ENCODE measurements at places on chromosomes 6 and 20.

GRCh38 chr6:134352786-134353480, 35.0 kb upstream of the SGK1 start:
- no peak overlapping the region for H3K27ac ChIP-seq
- no peak overlapping the region for H3K4me3 ChIP-seq
- no peak for DNase-seq
- no peaks in the 10 kb centered on the region for H3K4me1 ChIP-seq

- DNase-seq: peak; percentile 93
- peaks cover 16% of the 10 kb centered on the region for H3K4me1 ChIP-seq
- H3K27me3 ChIP-seq: no peaks in the 10 kb centered on the region
- H3K27ac ChIP-seq: peak overlapping the region; percentile 37
- no peak overlapping the region for H3K4me3 ChIP-seq
Observed at GRCh38 chr20:53939572-53940359, 130.6 kb downstream of the BCAS1 start.

- no peak overlapping the region for H3K27ac ChIP-seq
- no peaks in the 10 kb centered on the region for H3K36me3 ChIP-seq
- H3K4me1 ChIP-seq: no peaks in the 10 kb centered on the region
- DNase-seq: peak; percentile 65
Observed at GRCh38 chr20:32894026-32894483, 35.3 kb downstream of the EFCAB8 start.

- no peaks in the 10 kb centered on the region for H3K4me1 ChIP-seq
- no peaks in the 10 kb centered on the region for H3K27me3 ChIP-seq
- H3K27ac ChIP-seq: no peak overlapping the region
- H3K36me3 ChIP-seq: no peaks in the 10 kb centered on the region
- H3K4me3 ChIP-seq: no peak overlapping the region
Observed at GRCh38 chr6:121849477-121849876, 414.0 kb downstream of the GJA1 start.

- DNase-seq: no peak
- H3K36me3 ChIP-seq: no peaks in the 10 kb centered on the region
- H3K27ac ChIP-seq: no peak overlapping the region
- H3K4me3 ChIP-seq: no peak overlapping the region
Observed at GRCh38 chr6:57002197-57002596, 44.3 kb upstream of the KIAA1586 start.

GRCh38 chr20:33337531-33338165, 54.6 kb downstream of the BPIFB1 start:
- no peak overlapping the region for H3K27ac ChIP-seq
- no peak overlapping the region for H3K4me3 ChIP-seq
- no peak for DNase-seq
- no peaks in the 10 kb centered on the region for H3K36me3 ChIP-seq
- H3K4me1 ChIP-seq: no peaks in the 10 kb centered on the region

DNA sequence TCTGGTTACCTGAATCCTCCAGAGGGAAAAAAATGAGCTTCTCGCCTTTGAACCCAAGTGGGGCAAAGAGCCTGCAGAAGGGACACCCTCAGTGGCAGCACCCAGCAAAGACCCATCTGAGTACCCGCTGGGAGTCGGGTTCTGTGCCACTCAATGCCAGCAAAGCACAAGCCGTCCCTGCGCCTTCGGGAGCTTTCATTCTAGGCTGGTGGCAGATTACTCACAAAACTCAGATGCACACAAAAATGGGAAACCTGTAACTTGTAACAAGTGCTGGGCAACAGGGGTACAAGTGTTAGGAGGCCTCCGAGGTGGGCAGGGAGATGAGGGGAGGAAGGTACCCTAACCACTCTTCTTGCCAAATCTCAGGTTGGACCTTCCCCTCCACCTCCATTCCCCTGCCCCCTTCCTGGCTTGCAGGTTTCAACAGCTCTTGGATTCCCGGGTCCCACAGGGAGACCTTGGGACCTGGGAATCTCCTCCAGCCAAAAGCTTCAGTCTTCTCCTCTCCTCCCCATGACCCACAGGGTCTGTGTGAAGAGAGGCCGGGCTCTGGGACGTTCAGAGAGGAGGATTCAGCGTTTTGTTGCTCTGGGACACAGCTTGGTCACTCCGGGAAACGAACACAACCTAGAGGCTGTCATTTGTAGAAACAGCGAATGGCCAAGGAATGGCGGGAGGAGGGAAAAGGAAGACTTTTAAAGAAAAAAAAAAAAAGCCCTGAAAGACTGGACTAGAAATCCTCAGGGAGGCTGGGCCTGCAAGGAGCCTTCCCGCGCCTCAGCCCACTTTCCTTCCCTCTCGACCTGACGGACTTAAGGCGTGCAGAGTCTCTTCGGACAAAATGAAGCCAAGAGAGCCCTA, 1.2 kb upstream of the PARD6B start:
- peak overlapping the region; percentile 85 for H3K27ac ChIP-seq
- H3K36me3 ChIP-seq: no peaks in the 10 kb centered on the region
- H3K4me1 ChIP-seq: peaks cover 10% of the 10 kb centered on the region
- H3K27me3 ChIP-seq: no peaks in the 10 kb centered on the region
- H3K4me3 ChIP-seq: peak overlapping the region; percentile 87
- peak; percentile 24 for DNase-seq

- no peak for DNase-seq
- H3K4me3 ChIP-seq: no peak overlapping the region
- H3K4me1 ChIP-seq: no peaks in the 10 kb centered on the region
- no peaks in the 10 kb centered on the region for H3K27me3 ChIP-seq
- H3K36me3 ChIP-seq: no peaks in the 10 kb centered on the region
Observed at GRCh38 chr20:41300886-41301285, 16.6 kb downstream of the ZHX3 start.

DNA sequence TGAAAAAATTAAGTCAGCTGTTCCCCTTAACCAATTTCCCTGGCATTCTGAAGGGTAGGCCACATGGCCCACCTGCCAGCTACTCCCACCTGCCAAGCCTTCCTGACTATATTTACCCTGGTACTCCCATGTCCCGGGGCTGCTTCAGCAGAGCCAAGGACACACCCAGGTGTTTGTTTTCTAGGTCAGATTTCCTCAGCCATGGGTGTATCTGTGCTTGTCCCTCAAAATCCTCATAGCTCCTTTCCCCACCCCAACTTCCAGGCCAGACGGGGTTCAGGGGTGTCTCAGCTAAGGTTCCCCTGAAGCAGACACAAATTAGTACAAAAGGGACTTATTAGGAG, 139.4 kb upstream of the CDYL start:
- no peaks in the 10 kb centered on the region for H3K27me3 ChIP-seq
- DNase-seq: no peak
- H3K27ac ChIP-seq: no peak overlapping the region
- H3K4me3 ChIP-seq: no peak overlapping the region
- no peaks in the 10 kb centered on the region for H3K36me3 ChIP-seq

- no peak for DNase-seq
- no peak overlapping the region for H3K27ac ChIP-seq
- H3K4me3 ChIP-seq: no peak overlapping the region
- no peaks in the 10 kb centered on the region for H3K4me1 ChIP-seq
- H3K27me3 ChIP-seq: no peaks in the 10 kb centered on the region
Observed at GRCh38 chr6:27414996-27415395, 26.4 kb downstream of the ZNF391 start.

- no peaks in the 10 kb centered on the region for H3K36me3 ChIP-seq
- H3K4me1 ChIP-seq: no peaks in the 10 kb centered on the region
- no peak for DNase-seq
Observed at GRCh38 chr6:43931201-43931600, 161.2 kb downstream of the VEGFA start.

GRCh38 chr6:84061174-84061573, 27.6 kb downstream of the MRAP2 start:
- H3K4me3 ChIP-seq: no peak overlapping the region
- no peaks in the 10 kb centered on the region for H3K36me3 ChIP-seq
- H3K27ac ChIP-seq: no peak overlapping the region
- no peak for DNase-seq

GRCh38 chr6:83824388-83824801, 28.8 kb upstream of the RIPPLY2 start:
- no peaks in the 10 kb centered on the region for H3K36me3 ChIP-seq
- H3K27ac ChIP-seq: no peak overlapping the region
- H3K27me3 ChIP-seq: no peaks in the 10 kb centered on the region
- H3K4me1 ChIP-seq: no peaks in the 10 kb centered on the region

GRCh38 chr6:142648526-142648925, 296.4 kb downstream of the HIVEP2 start:
- DNase-seq: no peak
- no peak overlapping the region for H3K27ac ChIP-seq
- no peaks in the 10 kb centered on the region for H3K36me3 ChIP-seq
- H3K4me1 ChIP-seq: no peaks in the 10 kb centered on the region

DNA sequence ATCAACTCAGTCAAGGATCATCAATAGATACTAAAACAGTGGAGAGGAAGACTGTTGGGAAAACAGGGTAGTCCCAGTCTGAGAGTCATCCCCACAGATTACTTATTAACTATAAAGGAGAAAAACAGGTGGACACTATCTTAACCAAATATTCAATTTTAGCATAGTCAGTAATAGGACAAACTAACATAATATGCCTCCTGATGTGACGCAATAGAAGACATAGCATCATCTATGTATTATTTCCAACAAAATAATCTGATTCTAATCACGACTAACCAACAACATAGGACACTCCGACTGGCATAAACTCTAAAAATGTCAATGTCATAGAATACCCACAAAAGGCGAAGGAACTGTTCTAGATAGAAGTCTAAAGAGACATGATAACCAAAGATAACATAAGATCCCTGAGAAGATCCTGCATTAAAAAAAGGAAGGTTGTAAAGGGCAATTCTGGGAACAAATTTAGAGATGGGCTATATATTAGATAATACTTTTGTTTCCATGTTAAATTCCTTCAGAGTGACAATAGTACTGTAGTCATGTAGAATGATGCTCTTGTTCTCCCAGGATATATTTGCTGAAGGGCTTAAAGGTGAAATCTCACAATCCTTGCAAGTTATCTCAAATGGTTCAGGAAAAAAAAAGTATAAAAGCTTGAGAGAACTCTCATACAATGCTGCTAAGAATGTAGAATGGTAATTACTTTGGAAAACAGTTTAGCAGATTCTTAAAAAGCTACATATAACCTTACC, 28.9 kb downstream of the ILRUN start:
- no peak overlapping the region for H3K4me3 ChIP-seq
- H3K36me3 ChIP-seq: no peaks in the 10 kb centered on the region
- peaks cover 11% of the 10 kb centered on the region for H3K4me1 ChIP-seq
- H3K27ac ChIP-seq: no peak overlapping the region
- DNase-seq: no peak
- no peaks in the 10 kb centered on the region for H3K27me3 ChIP-seq

- H3K27ac ChIP-seq: no peak overlapping the region
- no peaks in the 10 kb centered on the region for H3K36me3 ChIP-seq
- H3K27me3 ChIP-seq: no peaks in the 10 kb centered on the region
- no peak overlapping the region for H3K4me3 ChIP-seq
- no peak for DNase-seq
Observed at GRCh38 chr6:143234734-143235133, 174.0 kb downstream of the AIG1 start.

- H3K4me1 ChIP-seq: no peaks in the 10 kb centered on the region
- H3K36me3 ChIP-seq: no peaks in the 10 kb centered on the region
Observed at GRCh38 chr6:159800141-159800865, at the start of gene PNLDC1. Gene PNLDC1 (plus strand): TSS chr6:159800276. CDS start chr6:159800308, 32 bp downstream.

DNA sequence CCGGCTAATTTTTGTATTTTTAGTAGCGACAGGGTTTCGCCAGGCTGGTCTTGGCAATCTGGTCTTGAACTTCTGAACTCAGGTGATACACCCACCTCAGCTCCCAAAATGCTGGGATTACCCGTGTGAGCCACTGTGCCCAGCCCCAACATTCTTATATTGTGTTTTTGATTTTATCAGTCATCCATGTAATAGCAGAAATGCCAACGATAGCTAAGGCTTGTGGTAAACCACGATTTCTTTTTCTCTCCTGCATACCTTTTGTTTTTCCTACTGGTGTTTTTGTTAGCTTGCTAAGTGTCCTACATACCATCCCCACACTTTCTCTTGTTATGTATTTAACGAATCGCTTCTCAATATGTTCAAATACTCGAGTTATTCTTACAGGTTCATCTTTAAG, 12.1 kb downstream of the PHACTR2 start:
- H3K36me3 ChIP-seq: no peaks in the 10 kb centered on the region
- peaks cover 27% of the 10 kb centered on the region for H3K4me1 ChIP-seq
- no peaks in the 10 kb centered on the region for H3K27me3 ChIP-seq
- no peak for DNase-seq
- no peak overlapping the region for H3K4me3 ChIP-seq

- H3K27ac ChIP-seq: no peak overlapping the region
- no peaks in the 10 kb centered on the region for H3K4me1 ChIP-seq
- H3K27me3 ChIP-seq: no peaks in the 10 kb centered on the region
- DNase-seq: no peak
- H3K36me3 ChIP-seq: no peaks in the 10 kb centered on the region
Observed at GRCh38 chr20:62695448-62696414, 12.9 kb upstream of the NTSR1 start.

DNA sequence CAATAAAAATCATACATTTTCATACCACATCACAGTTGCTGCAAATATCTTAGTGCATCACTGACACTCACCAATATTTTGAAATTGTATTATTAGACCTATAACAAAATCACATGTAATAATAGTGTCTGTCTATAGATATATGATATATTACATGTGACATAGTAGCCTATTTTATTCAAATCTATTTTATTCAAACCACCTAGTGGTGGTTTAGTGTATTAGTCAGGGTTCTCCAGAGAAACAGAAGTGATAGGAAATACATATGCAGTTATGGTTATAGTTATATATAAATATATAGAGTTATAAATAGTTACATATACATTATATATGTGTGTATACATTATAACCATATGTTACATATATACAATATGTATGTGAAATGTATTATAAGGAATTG, 366.5 kb upstream of the ARID1B start:
- DNase-seq: no peak
- no peak overlapping the region for H3K27ac ChIP-seq
- no peak overlapping the region for H3K4me3 ChIP-seq
- no peaks in the 10 kb centered on the region for H3K4me1 ChIP-seq
- H3K27me3 ChIP-seq: no peaks in the 10 kb centered on the region

GRCh38 chr6:153621491-153621890, 417.5 kb upstream of the OPRM1 start:
- no peaks in the 10 kb centered on the region for H3K36me3 ChIP-seq
- no peaks in the 10 kb centered on the region for H3K27me3 ChIP-seq
- H3K27ac ChIP-seq: no peak overlapping the region
- H3K4me3 ChIP-seq: no peak overlapping the region
- no peaks in the 10 kb centered on the region for H3K4me1 ChIP-seq
- no peak for DNase-seq

- H3K36me3 ChIP-seq: no peaks in the 10 kb centered on the region
- no peak overlapping the region for H3K27ac ChIP-seq
- no peaks in the 10 kb centered on the region for H3K27me3 ChIP-seq
- H3K4me3 ChIP-seq: no peak overlapping the region
- DNase-seq: peak; percentile 13
Observed at GRCh38 chr20:59173938-59174491, 10.4 kb downstream of the ZNF831 start.

Data from testis (tissue), 5 donors.